Dermis blood vessel endothelial cell (primary cell): ENCODE measurements at places on chromosomes 2 and 18. TPM values are rescaled to one million over a fixed set of nuclear protein-coding genes. Genes with fewer than 3 reads are reported as not detected.

Gene DHRS9
- 0.19 TPM in 1 of 2 replicates, not detected in the other for total RNA-seq

Gene APOB
- total RNA-seq, result under 0.01 and 0.09 TPM in 2 replicates

Gene MAPK4
- not detected in 2 replicates for total RNA-seq

Gene EML6
- 0.17 and 1.1 TPM in 2 replicates for total RNA-seq

Gene TWIST2
- total RNA-seq, result 0.56 TPM in 1 of 2 replicates, not detected in the other

Gene CYP27C1
- not detected in 2 replicates for total RNA-seq

Gene ACKR3
- 14.0 and 16.8 TPM in 2 replicates for total RNA-seq

Gene ZBTB7C
- total RNA-seq, result under 0.01 TPM in 1 of 2 replicates, not detected in the other

Gene ZEB2
- total RNA-seq, result 5.3 and 8.4 TPM in 2 replicates

Gene ASB18
- under 0.01 TPM in 1 of 2 replicates, not detected in the other for total RNA-seq

DNA sequence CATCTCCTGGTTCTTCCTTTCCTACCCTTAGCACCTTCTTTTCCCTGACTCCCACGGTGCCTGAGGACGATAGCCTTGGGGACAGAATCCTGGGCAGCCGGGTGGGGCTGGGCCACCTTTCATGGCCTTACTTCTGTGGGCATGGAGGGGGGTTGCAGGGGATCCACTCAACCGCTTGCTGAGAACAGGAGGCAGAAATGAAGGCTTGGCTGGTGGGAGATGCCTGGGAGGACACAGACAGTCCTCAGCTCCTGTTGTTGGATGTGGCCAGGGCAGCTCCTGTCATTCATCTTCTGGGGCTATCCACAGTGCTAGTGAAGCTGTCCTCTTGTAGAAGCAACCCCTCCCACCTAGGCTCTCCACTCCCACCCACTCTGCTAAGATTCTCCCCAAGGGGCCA, 95.5 kb upstream of the CELF4 start:
- DNase-seq, result no peak

DNA sequence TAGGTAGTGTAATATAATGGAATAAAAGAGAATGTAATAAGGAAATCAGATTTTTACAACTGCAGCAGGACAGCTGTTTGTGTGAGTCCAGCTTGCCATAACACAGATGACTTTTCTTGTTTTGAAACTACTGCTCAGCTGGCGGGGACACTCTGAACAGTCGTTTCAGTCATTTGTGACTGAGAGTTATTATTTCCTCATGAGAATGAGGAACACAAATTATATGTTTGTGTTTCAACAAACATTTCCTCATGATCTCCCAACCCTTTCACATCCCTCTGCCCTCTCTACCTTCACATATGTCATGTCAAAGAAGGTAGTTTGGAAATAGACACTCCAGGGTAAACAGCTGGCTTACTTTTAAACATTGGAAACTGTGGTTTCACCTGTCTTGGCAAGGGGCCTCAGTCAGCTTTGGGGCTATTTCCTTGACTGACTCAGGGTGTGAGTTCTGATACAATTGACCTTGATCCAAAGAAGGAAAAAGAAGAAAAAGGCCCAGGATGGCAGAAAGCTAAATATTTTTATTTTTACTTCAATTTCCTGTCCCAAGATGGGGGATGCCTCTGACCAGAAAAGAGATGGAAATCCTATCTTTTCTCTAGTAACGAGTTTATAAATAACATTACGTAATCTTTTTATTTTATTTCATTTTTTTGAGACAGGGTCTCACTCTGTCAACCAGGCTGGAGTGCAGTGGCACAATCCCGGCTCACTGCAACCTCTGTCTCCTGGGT, 593 bp downstream of the SP140L start:
- DNase-seq, result peak; percentile 29

- no peak for DNase-seq
Measured at GRCh38 chr2:98020992-98021713, 25.4 kb upstream of the TMEM131 start.

GRCh38 chr2:217988014-217988839, 14.6 kb downstream of the TNS1 start:
- peak; percentile 84 for DNase-seq

- DNase-seq, result no peak
Measured at GRCh38 chr2:39511605-39512433, 74.7 kb upstream of the MAP4K3 start.

DNA sequence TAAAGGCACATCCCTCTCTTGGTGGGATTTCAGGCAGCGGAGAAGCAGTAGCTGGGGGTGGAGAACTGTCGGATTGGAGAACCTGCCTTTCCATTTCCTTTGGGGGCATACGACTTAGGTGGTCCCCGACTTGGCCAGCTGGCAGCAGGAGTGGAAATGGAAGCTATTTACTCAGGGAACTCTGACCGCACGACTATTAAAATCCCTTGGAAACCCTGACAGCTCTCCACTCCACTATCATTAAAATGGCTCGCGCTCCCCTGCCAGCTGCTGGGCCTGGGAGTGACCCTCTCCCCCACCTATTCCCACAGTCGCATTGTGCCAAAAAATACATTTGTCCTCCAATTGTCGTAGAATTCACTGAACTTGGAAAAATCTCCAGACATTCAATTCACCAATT, 77.7 kb upstream of the APCDD1 start:
- DNase-seq, result no peak

GRCh38 chr2:96806468-96807126, 9.5 kb upstream of the CNNM3 start:
- DNase-seq, result no peak

DNA sequence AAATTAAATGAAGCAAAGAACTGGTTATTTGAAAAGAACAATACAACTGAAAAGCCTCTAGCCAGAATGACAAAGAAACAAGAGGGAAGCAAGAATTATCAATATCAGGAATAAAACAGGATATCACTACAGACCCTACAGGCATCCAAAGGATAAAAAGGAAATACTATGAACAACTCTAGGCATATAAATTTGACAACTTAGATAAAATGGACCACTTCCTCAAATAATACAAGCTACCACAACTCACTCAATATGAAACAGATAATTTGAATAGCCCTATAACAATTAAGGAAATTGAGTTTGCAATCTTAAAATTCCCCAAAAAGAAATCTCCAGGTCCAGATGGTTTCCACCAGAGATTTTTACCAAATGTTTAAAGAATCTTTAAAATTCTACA, 19.8 kb downstream of the RPRD1A start:
- DNase-seq, result no peak

- DNase-seq, result no peak
Measured at GRCh38 chr2:7895289-7895688, 786.6 kb upstream of the ID2 start.

GRCh38 chr2:100365434-100365833, 43.1 kb upstream of the LONRF2 start:
- peak; percentile 30 for DNase-seq

- no peak for DNase-seq
Measured at GRCh38 chr2:8324164-8324856, 357.5 kb upstream of the ID2 start.

GRCh38 chr2:238921259-238921658, 73.4 kb downstream of the TWIST2 start:
- no peak for DNase-seq

- no peak for DNase-seq
Measured at GRCh38 chr2:190974629-190975361, 39.2 kb downstream of the STAT1 start.

DNA sequence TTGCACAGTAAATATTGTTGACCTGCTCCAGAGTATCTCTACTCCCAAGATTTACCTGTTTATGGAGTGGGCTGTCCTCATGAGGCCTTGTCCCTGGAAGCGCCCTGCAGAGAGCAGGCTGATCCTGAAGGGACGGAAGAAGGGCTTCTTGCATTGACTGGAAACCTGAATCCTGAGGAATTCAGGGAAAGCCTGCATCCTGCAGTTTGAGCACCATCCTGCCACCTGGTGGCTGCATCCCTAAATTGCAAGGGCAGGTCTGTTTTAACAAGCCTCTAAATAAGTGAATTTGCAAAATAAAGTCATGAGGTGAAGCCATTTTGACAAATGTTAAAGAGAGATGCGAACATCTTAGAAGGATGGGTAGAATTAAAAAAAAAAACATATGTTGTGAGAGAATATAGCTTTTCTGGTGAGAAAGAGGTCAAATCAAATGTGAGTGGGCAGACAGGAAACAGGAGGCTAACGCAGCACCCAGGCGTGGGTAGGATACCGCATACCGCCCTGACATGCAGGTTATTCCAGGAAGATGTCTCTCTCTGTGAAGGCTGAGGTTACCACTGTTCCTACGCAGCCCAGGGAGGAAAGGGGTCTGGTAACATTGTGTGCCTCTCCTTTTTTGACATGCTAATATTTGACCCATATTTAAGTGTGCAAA, 754.9 kb downstream of the RNF144A start:
- DNase-seq, result peak; percentile 3

GRCh38 chr2:23627236-23628009, 242.4 kb downstream of the KLHL29 start:
- DNase-seq, result no peak

DNA sequence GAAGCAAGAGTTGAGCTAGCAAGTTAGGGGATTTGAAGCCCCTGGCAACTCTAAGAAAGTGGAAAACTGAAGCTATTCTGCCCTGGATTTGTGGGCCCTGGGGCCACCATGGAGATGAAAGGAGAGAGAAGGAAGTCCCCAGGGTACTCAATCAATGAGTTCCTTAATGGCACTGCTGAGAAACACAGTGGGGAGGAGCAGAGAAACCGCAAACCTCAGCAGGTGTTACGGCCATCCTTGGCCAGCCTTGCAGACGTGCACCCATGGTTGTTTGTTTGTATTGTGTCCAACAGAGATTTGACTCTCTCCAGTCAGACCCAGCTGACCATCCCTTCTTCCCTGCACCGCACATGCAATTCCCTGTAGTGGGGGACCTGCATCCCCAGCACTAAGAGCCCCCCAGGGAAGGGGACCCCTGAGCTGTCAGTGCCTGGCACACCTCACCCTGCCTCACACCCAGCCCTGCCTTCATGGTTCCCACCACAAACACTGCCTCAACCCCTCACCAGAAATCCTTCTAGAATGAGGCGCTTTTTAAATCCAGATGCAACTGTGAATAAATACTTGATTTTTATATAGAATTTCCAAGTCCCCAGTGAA, 255.3 kb downstream of the SH3BP4 start:
- no peak for DNase-seq

- DNase-seq, result no peak
Measured at GRCh38 chr18:74522635-74523548, 11.4 kb upstream of the CNDP1 start.
